Activated CD4-positive, alpha-beta T cell treated with anti-CD3 and anti-CD28 coated beads for 36 hours (primary cell): ENCODE measurements at places on chromosomes 11 and 22.

DNA sequence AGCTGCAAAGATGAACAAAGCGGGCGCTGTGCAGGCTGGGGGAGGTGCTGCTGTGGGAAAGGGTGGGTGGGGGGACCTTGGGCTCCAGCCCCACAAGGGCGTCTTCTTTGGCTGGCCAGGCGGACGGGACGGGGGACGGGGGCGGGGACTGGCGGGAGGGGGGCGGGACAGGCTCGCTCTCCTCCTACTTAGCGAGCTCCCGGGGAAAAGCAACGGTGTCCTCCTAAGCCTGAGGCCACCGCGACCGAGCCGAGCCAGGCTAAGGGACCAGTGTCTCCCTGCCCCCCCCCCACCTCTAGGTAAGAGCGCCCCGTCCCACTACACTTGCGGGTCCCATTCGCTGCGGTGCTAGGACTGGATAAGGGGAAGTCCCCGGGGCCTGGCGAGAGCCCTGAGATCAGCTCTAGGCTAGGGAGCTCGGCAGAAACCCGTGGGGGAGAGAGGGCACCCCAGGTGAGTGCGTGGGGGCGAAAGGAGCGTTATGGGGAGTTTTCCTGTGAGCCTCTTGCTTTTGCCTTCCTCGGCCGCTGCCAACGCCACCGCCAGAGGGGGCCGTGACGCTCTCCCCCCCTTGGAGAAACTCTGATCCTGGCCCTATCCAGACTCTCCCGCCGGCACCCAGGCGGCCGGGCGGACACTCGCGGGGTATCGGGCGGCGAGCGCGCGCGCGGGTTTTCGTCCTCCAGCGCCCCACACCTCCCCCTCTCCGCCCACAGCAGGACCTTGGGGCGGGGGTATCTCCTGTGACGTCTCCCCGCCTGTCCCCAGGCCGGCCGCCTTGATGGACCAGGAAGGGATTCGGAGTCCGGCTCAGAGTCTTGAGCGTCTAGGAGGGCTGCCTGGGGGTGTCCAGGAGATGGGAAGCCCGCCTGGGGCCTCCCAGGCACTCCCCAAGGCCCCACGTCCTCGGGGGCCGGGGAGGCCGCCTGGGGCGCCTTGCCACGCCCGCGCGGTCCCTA is at the start of gene PHLDB1:
Gene PHLDB1, plus strand, starts transcription at position 215 of the 959 bp plus-strand sequence. CDS start 6,222 bp downstream, outside the sequence.
- DNase-seq, result peak; percentile 61

DNA sequence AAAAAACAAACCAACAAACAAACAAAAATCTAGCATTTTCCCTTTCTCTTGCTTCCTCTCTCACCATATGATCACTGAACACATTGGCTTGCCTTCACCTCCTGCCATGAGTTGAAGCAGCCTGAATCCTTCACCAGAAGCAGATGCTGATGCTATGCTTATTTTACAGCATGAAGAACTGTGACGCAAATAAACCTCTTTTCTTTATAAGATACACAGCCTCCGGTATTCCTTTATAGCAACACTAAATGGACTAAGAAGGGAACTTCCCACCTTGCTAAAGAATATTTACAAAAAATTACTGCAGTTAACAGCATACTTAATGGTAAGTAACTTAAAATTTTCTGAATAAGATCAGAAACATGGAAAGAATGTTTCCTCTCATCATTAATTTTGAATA is 27.7 kb upstream of the TEAD1 start:
- no peak for DNase-seq

GRCh38 chr11:116468699-116469098 is 304.1 kb downstream of the BUD13 start:
- no peak for DNase-seq

DNA sequence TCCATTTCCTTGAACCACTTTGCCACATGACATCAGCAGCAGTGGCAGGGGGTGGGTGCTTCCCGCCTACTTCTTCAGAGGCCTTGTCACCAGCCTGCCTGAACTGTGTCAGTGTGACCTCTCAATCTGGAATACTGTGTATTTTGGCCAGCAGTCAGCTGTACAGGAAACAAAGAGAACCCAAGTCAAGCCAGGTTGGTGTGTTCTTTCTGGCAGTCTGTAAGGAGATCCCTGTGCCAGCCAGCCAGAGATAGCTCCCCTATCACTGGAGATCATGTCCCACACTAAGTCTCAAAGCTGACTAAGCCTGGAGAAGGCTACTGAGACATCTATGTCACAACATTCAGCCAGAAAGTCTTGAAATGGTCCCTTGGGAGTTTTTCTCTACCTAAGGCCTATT is 142.1 kb downstream of the TRPC6 start:
- DNase-seq, result no peak

DNA sequence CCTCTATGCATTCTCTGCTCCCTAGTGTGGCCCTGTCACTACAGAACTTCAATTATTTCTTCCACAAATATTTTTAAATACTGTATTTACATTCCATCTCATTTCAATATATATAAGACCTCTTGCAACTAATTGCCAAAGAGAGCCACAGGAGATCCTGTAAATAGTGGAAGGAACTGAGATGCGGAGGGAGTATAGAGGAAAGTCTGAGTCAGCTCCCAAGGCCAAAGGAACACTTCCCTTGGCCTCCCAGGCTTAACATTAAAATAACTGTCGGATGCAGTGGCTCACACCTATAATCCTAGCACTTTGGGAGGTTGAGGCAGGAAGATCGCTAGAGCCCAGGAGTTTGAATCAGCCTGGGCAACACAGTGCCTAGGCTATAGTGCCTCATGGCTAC is 31.2 kb downstream of the RBFOX2 start:
- no peak for DNase-seq

GRCh38 chr22:23184100-23184763 is 3.9 kb downstream of the BCR start:
- DNase-seq, result no peak

GRCh38 chr11:91563176-91563575 is 661.4 kb upstream of the FAT3 start:
- no peak for DNase-seq

DNA sequence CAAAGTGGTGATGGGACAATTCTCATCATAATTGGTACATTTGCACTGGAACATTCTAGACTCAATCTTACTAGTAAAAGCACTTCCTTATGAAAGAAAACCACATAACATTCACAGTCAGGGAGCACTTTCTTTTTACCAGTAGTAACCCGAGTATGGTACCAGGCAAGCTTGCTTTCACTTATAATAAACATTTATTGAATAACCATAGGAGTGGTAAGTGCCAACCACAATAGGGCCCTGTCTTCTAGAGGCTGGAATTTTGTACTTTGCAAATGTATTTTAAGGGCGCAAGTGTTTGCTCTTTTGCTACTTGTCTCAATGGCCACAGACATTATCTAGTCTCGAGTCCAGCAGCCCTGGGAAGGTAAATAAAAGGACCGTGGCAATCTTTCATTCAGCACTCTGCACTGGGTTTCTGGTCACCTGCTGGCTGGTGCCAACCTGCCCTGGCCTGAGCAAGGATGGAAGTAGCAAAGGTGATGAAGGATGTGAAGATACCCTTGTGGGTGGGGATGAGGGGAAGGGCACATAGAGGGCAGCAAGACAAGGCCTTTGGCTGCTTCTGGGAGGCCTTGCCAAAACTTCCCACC is 24.2 kb downstream of the C22orf31 start:
- DNase-seq, result no peak

GRCh38 chr11:79274636-79275331 is 166.0 kb downstream of the TENM4 start:
- no peak for DNase-seq

DNA sequence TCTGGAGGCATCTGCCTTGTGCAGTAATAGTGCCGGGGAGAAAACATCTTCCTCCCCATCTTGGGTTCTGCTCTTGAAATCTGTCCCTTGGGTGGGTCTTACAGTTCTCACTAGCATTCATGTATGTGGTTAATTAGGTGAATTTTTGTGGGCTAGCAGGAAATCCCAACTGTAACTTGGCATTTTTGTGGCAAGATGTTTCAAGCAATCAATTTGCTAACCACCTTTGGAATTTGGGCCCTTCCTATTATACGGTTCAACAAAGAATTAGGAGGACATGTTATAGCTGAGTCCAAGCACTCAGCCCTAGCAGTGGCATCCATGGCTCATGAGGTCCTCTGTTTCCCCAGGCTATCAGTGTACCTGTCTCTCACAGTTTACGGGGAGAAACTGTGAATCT is 89.1 kb upstream of the MTNR1B start:
- no peak for DNase-seq

- no peak for DNase-seq
These were observed 7.5 kb upstream of the HTR3A start for GRCh38 chr11:113967361-113967760.

DNA sequence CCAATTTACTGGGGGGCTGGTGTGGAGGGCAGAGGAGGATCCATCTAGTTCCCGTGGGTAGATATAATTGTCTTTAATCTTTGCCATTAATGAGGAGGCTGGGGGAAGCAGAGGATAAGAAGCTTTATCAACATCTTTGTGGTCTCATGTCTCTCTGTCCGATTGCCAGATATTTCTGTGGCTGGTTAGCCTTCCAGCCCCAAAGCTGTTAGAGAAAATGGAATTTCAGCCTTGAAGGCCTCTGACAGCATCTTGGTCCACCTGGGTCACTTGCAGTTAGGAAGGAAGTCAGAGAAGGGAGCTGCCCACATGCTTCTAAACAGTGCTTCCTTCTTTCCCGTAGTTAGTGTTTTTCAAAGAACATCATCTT is 56.9 kb downstream of the ABTB2 start:
- DNase-seq, result no peak

DNA sequence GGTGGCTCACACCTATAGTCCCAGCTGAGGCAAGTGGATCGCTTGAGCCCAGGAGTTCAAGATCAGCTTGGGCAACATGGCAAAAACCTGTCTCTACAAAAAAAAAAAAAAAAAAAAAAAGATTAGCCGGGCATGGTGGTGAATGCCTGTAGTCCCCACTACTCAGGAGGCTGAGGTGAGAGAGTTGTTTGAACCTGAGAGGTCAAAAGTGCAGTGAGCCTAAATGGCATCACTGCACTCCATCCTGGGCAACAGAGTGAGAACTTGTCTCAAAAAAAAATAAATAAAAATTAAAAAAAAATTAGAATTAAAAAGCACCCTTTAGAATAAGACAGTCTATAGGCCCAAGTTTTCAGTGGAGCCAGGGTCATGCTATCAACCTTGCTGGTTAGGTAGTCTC is 95.5 kb downstream of the PDHX start:
- no peak for DNase-seq

DNA sequence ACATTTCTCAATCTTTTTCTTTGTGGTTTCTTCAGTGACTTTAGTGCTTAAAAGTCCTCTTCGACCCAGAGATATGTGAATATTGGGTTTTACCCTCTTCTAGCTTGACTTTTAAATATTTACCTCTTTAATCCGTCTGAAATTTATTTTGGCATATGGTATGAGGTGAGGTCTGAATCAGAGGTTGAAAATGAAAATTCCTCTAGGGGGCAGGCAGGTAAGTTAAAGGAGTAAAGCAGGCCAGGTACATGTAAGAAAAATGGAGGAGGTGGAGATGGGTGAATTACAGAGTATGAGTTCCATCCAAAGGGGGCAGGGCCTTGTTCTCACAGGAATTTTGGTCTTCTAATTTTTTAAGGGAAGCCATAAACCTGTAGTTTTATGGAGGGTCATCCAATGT is 263.8 kb upstream of the NARS2 start:
- no peak for DNase-seq

DNA sequence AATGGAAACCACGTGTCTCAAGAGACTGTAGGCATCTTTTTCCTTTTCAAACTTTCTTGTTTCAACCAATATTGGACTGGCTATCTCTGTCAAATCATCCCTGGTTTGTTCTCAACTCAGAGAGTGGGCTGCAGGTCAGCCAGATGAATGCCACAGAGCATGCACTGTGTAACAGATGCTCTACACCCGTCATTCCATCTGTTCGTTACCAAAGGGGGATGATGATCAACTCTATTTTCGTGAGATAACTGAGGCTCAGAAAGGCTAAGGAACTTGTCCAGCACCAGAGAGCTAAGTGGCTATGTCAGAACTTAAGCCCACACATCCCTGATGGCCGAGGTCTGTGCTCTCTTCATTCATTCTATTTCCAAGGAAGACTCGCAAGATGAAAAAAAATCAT is 42.1 kb downstream of the SLC1A2 start:
- no peak for DNase-seq

- DNase-seq, result no peak
These were observed 46.3 kb upstream of the SEZ6L start for GRCh38 chr22:26122920-26123468.

DNA sequence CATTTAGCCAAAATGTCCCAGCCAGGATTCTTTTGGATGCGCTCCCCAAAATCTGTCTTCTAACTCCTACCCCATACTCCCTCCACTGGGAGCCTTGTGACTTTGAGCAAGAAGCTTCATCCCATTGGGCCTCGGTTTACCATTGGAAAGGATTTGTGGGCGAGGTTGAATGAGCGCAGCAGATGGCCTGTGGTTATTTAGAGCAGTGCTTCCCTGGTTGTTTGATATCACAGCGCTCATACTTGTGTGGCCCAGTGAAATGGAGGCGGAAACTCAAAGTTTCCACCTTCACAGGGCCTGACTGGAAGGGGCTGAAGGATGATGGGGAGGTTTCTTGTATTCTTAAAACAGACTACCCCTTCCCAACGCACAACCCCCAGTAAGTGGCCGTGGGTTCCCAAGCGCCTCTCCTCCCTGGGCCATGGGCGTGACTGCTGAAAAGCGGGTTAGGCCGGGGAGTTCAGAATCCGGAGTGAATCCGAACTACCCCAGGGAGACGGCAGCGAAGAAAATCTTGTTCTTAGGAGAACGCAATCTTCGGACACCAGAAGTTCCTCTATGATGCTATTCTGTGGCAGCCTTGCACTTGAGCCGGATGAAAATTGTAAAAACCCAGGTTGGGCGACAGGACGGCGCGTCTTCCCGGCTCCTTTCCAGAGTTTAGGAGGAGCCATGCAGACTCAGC is 1.2 kb upstream of the ATF4 start:
- peak; percentile 55 for DNase-seq

DNA sequence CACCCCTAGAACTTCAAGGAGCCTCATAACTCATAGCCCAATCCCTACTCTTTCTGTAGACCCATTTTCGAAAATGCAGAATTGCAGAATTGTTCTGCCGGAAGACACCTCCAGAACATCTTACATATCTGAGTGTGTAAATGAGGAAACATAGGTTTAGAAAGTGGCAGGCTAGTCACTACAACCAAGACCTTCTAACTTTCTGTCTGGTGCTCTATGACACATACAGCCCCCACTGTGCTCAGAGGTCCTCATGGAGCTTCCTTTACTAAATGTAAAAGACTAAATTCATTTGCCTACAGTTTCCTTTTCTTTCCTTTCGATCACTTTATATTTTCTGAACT is 132.1 kb upstream of the DDI1 start:
- DNase-seq, result no peak

DNA sequence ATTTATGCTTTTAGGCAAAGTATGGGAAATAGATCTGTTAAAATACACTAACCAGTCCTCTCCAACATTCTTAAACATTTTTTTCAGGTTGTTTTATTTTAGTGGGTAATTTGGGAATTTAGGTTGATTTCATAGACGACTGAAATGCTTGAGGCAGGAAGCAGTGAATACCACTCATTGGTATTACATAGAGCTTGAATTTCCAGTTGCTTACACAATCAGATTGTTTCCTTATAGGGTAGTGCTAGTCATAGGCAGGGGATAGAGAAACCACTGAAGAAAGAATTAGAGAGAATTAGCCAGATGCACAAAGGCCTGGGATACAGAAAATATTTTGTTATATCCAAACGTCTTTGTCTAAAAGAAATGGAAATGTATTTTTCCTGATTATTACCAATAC is 23.9 kb upstream of the LYVE1 start:
- no peak for DNase-seq

- DNase-seq, result no peak
These were observed 194.0 kb downstream of the CASP12 start for GRCh38 chr11:104704146-104704830.
